ENCODE measurements at places on chromosomes 7 and 10. TPM values are rescaled to one million over a fixed set of nuclear protein-coding genes. Genes with fewer than 3 reads are reported as not detected.

The GSAP gene
- total RNA-seq = 52.1 TPM

GRCh38 chr7:78510580-78511188 lies 712.1 kb downstream of the PHTF2 start:
- DNase-seq = peak; percentile 55
- no peaks in the 10 kb centered on the region for H3K36me3 ChIP-seq
- no peaks in the 10 kb centered on the region for H3K4me1 ChIP-seq

The HOXA6 gene
- 7.7 TPM for total RNA-seq

DNA sequence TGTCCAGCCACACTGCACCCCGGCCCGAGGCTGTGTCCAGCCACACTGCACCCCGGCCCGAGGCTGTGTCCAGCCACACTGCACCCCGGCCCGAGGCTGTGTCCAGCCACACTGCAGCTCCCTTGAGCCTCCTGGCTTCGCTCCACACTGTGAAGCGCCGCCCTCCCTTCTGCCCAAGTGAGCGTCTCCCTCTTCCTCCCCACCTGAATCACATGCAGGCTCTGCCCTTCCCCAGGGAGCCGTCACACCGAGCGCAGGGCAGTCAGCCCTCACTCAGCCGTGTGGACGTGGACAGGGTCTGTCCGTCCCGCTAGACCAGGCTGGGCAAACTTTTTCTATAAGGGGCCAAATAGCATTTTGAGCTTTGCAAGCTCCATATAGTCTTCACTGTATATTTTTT lies 27.6 kb downstream of the CFAP46 start:
- no peak overlapping the region for H3K4me3 ChIP-seq
- H3K36me3 ChIP-seq = no peaks in the 10 kb centered on the region
- no peaks in the 10 kb centered on the region for H3K4me1 ChIP-seq

The GPC2 gene
- 2.1 TPM for total RNA-seq

- no peaks in the 10 kb centered on the region for H3K4me1 ChIP-seq
- H3K27me3 ChIP-seq = no peaks in the 10 kb centered on the region
- H3K27ac ChIP-seq = no peak overlapping the region
- no peak for DNase-seq
- no peaks in the 10 kb centered on the region for H3K36me3 ChIP-seq
Measured at GRCh38 chr10:22461891-22462290, 116.6 kb downstream of the SPAG6 start.

DNA sequence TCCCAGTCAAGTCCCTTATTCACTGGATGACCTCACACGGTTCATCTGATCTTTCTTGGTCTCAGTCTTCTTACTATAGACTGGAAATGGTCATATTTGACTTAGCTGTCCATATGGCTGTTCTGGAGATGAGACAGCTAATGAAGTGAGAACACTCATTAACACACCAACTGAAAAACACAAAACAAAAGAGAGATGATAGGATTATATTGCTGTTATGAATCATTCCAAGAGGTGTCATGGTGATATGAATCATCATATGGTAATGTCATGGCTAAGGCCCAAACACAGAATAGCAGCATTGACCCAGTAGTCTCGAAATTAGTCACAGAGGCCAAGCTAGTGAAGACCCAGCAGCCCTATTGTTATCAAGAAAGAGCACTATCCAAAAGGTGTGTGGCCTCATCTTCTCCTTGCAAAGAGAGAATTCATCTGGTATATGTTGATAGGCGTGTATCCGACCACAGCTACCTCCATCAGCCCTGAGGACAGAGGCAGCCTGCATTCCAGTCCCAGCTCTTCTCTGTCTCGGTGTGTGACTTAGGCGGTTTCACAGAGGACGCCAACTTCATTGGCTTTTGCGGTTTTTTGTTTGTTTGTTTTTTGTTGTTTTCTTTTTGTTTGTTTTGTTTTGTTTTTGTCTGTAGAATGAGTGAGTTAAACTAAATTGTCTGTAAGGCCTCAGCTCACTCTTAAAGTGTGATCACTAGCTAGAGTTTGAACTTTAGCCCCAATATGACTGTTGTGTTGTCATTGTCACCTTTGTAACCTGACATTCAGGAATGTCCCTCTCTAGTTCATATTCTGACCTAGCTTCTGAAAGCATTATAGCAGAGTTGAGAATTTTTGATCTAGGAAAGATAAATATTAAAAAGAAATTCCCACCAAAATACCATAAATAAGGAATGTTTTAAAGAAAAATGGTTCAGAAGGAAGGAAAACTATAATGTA lies 97.4 kb upstream of the PDCD4 start:
- H3K4me1 ChIP-seq = no peaks in the 10 kb centered on the region
- no peak for DNase-seq
- H3K36me3 ChIP-seq = no peaks in the 10 kb centered on the region
- no peaks in the 10 kb centered on the region for H3K27me3 ChIP-seq

The MRPS16 gene
- 96.1 TPM for total RNA-seq
